ENCODE measurements at places on chromosomes 3 and 15. TPM values are rescaled to one million over a fixed set of nuclear protein-coding genes. Genes with fewer than 3 reads are reported as not detected.

- DNase-seq, result no peak
Measured at GRCh38 chr15:59531066-59531675, 80.4 kb upstream of the GCNT3 start.

- no peak for DNase-seq
Measured at GRCh38 chr3:50630877-50631276, 13.9 kb downstream of the MAPKAPK3 start.

GRCh38 chr3:53804697-53805462, 41.3 kb downstream of the CHDH start:
- no peak for DNase-seq

TM4SF18 gene
- polyA plus RNA-seq, result 27.0 TPM

POMGNT2 gene
- 20.3 TPM for polyA plus RNA-seq

GRCh38 chr3:157248590-157249422, 88.9 kb upstream of the CCNL1 start:
- DNase-seq, result no peak

GRCh38 chr15:89243046-89243690, 611 bp upstream of the FANCI start:
- DNase-seq, result no peak

GRCh38 chr3:38353151-38353550, 6.6 kb downstream of the XYLB start:
- DNase-seq, result no peak

- no peak for DNase-seq
Measured at GRCh38 chr3:40404591-40405198, 17.7 kb downstream of the ENTPD3 start.

DNA sequence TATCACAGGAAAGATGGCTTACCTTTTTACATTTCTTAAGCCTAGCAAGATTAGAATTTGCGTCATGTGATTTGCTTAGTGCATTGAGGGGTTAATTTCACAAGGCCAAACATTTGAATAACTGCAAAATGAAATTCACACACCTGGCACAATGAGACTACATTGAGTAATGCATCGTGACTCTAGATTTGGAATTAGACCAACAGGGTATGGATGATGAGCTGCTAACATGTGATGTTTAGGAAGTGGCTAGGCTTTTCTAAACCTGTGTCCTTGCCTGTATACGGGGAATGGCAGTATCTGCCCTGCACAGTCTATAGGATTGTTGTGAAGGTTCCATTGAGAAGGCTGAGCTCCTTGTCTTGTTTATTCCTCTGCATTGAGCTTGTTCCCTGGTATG, 160.1 kb downstream of the MFSD1 start:
- DNase-seq, result no peak

FBXL2 gene
- polyA plus RNA-seq, result 31.2 TPM

PP2D1 gene
- 0.72 TPM for polyA plus RNA-seq

GRCh38 chr3:67437090-67437489, 217.3 kb downstream of the SUCLG2 start:
- no peak for DNase-seq

- DNase-seq, result no peak
Measured at GRCh38 chr3:170701696-170702678, 116.1 kb upstream of the SLC7A14 start.

GRCh38 chr15:32957219-32957618, 237.3 kb downstream of the FMN1 start:
- DNase-seq, result no peak

- no peak for DNase-seq
Measured at GRCh38 chr3:160757233-160758106, 1.4 kb downstream of the PPM1L start.

Measured in left renal pelvis (tissue), 4 donors.